ENCODE measurements at places on chromosomes 11 and 22. TPM values are rescaled to one million over a fixed set of nuclear protein-coding genes. Genes with fewer than 3 reads are reported as not detected.

DNA sequence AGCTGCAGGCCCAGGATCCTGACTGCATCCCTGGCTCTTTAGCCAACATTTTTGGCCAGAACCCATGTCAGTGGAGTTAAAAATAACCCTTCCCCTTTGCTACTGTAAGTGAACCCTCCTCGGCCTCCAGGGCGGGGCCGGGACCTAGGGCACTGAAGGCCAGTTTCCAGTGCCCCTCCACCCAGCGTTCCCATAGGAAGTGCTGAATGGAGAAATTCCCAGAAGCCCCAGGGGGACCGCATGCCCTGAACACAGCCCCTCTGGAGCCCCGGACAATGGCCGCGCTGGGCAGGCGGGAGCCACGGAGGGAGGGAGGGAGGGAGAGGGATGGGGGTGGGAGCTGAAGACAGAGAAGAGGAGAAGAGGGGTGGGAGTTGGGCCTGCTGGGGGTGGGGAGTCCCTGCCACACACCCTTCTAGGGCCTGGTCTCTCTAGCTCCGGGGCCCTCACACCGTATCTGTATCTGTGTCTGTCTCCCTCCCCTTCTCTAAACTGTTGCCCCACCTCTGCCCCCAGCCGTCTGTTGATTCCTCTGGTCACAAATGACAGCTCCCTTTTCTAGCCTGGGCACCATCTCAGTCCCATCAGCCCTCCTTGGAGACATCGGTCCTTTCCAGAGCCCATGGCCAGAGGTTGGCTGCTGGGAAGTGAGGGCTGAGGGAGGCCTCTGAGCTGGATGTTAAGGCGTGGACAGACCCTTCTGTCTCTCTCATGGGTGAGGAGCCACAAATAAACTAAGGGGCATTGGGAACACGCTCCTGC is 10.9 kb downstream of the PDGFB start:
- DNase-seq, result peak; percentile 78

GRCh38 chr11:111565114-111565720 is 24.7 kb downstream of the LAYN start:
- DNase-seq, result no peak

DNA sequence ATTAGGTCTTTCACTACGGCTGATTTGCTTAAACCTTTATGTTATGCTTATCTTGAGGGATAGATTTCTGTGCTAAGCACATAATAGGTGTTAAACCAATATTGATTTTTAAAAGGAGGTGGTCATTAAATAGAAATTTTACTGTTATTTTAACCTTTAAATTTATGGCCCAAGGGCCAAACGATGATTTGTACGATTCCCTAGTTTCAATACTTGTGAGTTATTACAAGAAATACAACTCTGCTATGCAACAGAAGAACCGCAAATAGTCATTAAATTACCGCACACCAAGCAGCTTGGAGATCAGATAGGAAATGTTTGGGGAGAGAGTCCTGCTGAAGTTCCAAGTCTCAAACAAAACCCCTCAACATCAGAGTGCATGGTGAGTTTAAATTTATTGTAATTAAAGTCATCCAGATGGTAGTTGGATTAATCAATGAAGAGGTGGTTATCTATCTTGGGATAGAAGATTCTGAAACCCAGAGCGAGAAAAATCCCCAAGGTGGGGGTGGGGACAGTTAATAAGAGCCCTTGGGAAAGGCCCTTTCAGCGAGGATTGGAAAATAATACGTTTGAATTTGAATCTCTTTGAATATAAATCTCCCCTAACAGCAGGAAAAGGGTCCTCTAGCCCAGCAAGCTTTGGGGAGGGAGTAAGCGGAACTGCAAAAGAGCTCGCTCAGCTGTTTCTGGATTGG is 805 bp upstream of the QSER1 start:
- DNase-seq, result no peak

DNA sequence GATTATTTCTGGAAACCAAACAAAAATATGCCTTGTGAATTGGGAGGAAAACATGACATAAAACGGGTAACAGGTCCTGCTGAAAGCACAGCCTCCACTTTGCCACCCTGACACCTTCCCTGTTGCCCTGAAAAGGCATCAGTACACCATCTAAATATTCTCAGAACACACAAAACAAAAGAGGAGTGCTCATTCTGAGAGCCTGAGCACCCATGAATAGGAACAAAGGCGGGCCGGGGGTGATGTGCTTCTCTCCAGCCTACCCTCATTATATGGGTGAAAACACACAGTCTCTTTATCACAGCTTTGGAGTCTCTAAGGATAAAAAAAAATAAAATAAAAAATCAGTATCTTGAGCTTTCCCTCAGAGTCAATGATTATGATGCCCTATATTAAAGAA is 19.7 kb downstream of the SCUBE2 start:
- DNase-seq, result no peak

- no peak for DNase-seq
Measured at GRCh38 chr11:61011229-61011870, 39.9 kb downstream of the CD6 start.

DNA sequence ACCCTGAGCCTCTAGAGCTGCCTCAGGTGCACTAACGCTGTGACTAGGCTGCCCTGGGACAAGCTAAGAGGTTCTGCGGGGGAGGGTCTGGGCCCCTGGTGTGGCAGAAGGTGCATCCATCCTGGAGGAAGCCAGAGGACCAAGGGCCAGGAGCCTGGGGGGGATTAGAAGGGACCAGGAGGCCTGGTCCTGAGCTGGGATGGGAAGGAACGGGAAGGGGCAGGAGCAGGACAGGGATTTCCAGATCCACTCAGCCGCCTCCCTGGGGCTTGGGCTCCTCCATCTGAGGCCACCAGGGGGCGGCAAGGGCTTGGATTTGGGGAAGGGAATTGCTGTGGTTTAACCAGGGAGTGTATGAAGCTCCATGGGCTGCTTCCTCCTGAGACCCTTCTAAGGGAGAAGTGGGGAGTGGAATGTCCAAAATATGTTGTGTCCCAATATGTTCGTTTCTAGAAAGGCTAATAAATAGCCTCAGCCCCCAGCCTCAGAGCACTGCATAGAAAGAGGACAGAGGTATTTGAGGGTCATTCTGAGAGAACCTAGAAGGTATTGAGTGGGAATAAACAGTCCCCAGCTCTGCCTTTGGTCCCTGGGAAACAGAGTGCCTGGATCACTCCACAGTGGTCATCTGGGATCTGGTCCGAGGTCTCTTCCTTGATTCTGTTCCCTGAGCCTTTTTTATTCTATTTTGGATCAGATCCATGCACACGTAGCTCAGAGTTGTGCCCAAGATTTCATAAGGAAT is 17.4 kb upstream of the PRAME start:
- DNase-seq, result peak; percentile 48

GRCh38 chr22:32951076-32951806 is 106.9 kb downstream of the SYN3 start:
- DNase-seq, result no peak

DNA sequence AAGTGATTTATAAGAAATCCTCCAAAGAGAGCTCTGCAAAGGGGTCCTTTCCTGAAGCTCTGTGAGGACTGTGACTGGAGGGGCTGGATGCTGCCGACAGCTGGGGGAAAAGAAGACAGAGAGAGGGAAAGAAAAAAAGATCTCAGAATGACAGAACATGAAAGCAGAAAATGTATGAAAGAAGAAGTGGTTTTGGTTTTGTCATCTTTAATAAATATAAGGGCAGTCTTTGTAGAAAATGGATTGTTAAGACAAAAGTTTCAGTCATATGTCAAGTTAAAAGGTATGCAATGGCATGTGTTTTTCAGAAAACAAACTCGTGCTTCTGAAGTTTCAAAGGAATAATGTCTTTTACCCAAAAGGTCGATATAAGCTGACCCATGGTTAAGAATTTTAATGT is 105.5 kb downstream of the CCDC83 start:
- DNase-seq, result no peak

DNA sequence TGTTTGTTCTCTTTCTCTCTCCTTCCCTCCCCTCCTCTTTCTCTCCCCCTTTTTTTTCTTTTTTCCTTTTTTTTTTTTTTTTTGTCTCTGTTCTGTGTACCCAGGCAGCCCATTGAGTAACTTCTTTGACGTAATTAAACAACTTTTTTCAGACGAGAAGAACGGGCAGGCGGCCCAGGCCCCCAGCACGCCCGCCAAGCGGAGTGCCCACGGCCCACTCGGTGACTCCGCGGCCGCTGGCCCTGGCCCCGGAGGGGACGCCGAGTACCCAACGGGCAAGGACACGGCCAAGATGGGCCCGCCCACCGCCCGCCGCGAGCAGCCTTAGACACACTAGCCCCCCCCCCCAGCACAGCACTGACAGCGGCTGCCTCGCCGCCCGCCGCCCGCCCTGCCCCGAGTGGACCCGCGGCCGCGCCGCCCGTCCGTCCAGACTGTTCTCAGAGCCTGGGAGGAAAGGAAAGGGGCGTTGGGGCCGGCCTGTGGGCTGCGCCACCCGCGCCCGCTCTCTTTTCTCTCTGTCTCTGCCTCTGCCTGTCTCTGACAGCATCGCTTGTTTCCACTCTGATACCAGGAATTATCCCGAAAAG is 26.1 kb downstream of the MOB2 start:
- peak; percentile 60 for DNase-seq

- DNase-seq, result no peak
Measured at GRCh38 chr11:8008212-8008611, 21.1 kb downstream of the EIF3F start.

The CSNK1E gene
- 65.7 TPM for total RNA-seq

The OSBP2 gene
- 15.1 TPM for total RNA-seq

The GLYATL2 gene
- not detected for total RNA-seq

The PHF21B gene
- 0.30 TPM for total RNA-seq

The CHADL gene
- 22.6 TPM for total RNA-seq

The LRRC74B gene
- total RNA-seq, result not detected

The TBX1 gene
- 3.2 TPM for total RNA-seq

The H19 gene
- 420 TPM for total RNA-seq

The VWA5A gene
- 3.5 TPM for total RNA-seq

The PTPRCAP gene
- total RNA-seq, result 1.0 TPM
